ENCODE measurements at places on chromosomes 7 and 10.

GRCh38 chr10:121057269-121057668, 206.1 kb downstream of the WDR11 start:
- DNase-seq = no peak

DNA sequence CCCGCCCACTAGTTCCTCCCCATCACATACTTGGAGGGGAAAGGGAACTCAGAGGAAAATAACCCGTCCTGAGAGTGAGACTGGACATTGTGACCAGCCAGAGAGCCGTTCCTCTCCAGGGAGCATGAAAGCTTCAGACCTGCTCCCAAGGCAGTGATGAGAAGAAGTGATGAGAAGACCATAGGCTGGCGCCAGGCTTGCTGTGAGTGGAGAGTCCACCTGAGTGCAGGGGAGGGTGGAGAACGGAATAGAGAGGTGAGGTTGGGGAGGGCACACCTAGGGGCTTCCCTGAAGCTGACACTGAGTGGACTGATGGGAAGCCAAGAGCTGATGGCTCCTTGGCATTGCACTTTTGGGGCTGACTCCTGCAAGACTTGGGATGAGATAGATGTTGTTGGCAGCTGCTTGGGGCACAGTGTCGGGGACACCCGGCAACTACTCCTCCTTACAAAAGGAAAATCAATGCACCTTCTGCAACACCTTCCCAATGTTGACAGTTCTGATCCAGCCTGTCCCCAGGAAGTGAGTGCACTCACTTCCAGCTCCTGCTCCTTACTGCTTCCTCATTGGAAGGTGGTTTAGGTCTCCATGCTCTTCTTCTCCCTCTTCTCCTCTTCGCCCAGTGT, 79.4 kb downstream of the EMX2 start:
- DNase-seq = no peak

DNA sequence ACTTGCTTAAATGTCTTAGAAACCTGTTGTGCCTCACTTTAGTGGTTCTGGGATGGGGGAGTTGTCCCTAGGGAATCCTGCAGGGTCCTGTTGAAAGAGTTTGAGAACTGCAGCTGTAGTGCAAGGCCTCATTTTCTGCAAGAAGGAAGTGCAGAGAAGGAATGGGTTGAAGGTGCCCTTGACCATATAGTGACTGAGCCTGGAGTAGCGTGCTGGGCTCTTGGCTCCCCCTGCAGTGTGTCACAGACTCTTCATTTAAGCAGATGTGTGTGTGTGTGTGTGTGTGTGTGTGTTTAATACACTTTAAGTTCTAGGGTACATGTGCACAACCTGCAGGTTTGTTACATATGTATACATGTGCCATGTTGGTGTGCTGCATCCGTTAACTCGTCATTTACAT, 92.2 kb downstream of the GRK5 start:
- no peak for DNase-seq

GRCh38 chr10:133422807-133423771, 1.3 kb downstream of the SPRN start:
- no peak for DNase-seq

DNA sequence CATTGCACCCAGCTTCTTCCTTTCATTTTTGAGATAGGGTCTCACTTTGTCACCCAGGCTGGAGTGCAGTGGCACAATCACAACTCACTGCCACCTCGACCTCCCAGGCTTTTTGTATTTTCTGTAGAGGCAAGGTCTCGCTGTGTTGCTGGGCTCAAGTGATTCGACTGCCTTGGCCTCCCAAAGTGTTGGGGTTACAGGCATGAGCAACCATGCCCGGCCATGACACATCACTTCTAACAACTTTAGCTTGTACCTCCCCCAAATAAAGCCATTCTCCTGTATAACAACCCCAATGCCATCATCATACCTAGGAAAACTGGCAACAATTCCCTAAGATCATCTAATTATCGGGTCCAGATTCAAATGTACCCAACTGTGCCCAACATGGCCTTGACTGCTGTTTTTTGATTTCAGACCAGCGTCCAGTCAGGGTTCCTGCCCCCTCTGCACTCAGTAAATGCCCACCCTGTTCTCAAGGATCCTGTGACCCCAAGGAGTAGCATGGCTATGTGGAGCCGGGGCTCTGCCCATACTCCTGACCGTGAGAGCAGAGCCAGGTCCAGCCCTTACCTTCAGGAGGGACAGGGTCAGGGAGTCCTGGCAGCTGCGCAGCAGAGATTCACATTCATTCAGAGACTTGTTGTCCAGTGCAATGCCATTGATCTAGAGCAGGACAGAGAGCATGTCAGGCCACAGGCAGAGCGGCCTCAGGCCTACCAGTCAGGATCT, 102.6 kb downstream of the DLG5 start:
- DNase-seq = no peak

DNA sequence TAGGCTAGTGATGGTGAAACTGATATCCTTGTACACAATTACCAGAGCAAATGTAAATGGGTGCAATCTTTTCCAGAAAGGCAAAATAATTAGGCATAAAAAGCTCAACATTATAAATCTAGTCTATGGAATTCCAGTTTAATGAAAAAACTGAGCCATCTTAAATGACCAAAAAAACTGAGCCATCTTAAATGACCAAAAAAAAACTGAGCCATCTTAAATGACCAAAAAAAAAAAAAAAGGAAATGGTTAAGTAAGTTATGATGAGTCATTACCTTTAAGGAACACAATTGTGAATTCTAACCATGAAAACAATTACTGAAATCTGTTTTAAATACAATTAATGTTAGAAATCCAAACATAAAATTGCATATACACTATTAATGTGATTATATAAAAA, 25.3 kb downstream of the USP6NL start:
- DNase-seq = no peak

- no peak for DNase-seq
These were observed 38.6 kb upstream of the NPY start for GRCh38 chr7:24245362-24245761.

- DNase-seq = no peak
These were observed 232.1 kb upstream of the LYZL1 start for GRCh38 chr10:29056729-29057128.
